ENCODE measurements at places on chromosomes 3 and 15. TPM values are rescaled to one million over a fixed set of nuclear protein-coding genes. Genes with fewer than 3 reads are reported as not detected.

DNA sequence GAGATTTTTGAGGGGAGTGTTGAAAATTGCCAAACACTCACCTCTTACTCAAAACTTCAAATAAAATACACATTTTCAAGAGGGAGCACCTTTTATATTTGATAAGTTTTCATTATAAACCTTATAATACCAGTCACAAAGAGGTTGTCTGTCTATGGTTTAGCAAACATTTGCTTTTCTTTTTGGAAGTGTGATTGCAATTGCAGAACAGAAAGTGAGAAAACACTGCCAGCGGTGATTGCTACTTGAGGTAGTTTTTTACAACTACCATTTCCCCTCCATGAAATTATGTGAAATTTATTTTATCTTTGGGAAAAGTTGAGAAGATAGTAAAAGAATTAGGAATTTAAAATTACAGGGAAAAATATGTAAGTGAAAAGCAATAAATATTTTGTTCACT is 20.1 kb downstream of the DIPK2A start:
- no peak overlapping the region for H3K4me3 ChIP-seq
- no peaks in the 10 kb centered on the region for H3K36me3 ChIP-seq
- no peak overlapping the region for H3K27ac ChIP-seq
- H3K27me3 ChIP-seq: no peaks in the 10 kb centered on the region

DNA sequence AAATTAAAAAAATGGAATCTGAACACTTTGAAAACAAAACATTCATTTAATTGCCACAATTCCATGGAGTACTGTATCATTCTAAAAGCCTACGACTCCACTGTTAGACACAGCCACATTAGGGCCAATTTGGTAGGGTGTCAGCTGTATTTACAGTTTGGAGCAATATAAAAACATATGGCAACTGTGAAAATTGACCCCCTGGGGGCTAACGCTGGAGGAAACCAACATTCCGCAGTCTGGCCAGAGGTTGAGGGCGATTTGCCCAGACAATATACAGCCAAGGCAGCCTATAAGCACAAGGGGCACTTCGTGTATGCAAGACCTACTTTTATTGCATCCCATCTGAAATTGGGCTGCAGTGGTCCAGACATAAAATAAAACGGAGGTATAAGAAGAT is 476.5 kb upstream of the WNT5A start:
- no peaks in the 10 kb centered on the region for H3K36me3 ChIP-seq
- H3K27me3 ChIP-seq: no peaks in the 10 kb centered on the region
- DNase-seq: no peak
- H3K27ac ChIP-seq: no peak overlapping the region
- H3K4me1 ChIP-seq: no peaks in the 10 kb centered on the region

Gene HRG
- total RNA-seq: 0.23 TPM

Gene KLHL40
- total RNA-seq: not detected

DNA sequence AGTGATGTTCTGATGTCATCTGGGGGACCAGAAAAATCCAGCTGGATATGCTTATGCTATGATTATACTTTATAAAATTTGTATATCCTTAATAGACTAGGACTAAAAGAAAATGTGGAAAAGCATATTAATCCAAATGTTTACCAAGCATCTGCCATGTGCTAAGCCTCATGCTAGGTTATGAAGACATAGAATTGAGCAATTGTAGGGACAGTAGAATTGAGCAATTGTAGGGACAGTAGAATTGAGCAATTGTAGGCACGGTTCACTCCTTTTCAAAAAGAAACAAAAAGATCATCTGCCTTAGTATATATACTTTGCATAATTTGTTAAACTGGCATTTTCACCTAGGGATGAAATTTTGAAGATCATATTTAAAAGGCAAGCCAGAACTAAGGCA is 18.3 kb downstream of the ABHD5 start:
- H3K27ac ChIP-seq: no peak overlapping the region
- H3K4me3 ChIP-seq: no peak overlapping the region
- H3K27me3 ChIP-seq: no peaks in the 10 kb centered on the region
- DNase-seq: no peak
